Brain (organoid and tissue), 16 donors: ENCODE measurements at places on chromosomes 2 and 18.

GRCh38 chr2:118654945-118655344 lies 192.5 kb downstream of the EN1 start:
- no peak for DNase-seq

DNA sequence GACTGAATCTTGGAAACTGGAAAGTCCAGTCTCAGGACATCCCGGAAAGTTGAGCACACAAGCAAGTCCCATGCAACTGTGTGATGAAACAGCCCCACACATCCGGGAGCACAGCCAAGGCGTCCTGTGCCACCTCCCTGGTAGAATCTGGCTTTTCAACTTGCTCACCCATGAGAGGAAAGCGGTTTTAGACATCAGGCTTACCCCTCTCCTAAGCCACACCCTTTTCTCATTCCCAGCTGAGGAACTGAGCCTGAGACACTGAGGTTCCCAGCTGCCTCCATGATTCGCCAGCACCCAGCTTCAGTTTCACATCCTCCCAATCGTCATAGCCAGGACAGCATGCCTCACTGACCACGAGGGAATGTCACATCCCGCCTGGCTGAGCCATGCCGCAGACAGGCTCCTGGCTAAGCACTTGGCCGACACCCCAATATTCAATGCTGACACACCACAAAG lies 60.3 kb downstream of the STEAP3 start:
- DNase-seq, result no peak

GRCh38 chr18:36602620-36603019 lies 226.2 kb downstream of the TPGS2 start:
- DNase-seq, result no peak

- DNase-seq, result peak; percentile 54
Measured at GRCh38 chr2:166179201-166179600, 51.4 kb upstream of the SCN1A start.

DNA sequence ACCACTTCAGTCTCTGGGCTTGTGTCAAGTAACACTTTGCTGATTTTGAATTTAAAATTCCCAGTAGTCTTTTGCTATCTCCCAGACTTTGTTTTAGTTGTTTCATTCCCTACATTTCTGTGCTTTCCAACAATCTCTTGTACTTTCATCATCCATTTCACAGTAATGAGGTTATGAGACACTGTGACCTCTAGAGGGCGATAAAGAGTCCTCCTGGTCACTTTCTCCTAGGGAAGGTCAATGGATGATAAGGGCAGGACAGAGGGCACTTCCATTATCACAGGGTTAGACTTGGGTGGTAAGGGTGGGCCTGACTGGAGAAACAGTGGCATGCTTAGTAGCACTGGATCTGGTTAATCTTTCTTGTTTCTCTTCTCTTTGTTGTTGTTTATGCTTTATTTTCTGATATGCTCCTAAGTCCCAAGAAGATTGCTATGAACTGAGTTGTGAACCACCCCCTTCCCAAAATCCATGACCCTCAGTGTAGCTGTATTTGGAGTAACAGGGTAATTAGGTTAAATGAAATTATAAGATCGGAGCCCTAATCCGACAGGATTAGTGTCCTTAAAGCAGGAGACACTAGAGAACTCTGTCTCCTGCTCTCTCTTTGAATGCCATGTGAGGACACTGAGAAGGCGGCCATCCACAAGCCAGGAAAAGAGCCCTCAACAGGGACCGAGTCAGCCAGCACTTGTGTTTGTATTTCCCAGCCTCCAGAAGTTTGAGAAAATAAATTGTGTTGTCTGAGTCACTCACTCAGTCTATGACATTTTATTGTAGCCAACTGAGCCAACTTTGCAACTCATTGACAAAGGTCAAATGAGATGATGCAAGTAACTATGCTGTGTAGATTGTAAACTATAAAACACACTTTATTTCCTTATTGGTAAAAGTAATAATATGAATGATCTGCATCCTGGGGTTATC lies 779.2 kb downstream of the CNTNAP5 start:
- DNase-seq, result no peak

- no peak for DNase-seq
Measured at GRCh38 chr2:172693529-172694455, 41.9 kb upstream of the RAPGEF4 start.
